ENCODE measurements at places on chromosomes 3 and 15.

- DNase-seq, result peak; percentile 61
Observed at GRCh38 chr15:82714016-82714415, 4.3 kb upstream of the AP3B2 start.

- DNase-seq, result no peak
Observed at GRCh38 chr3:62951037-62951613, 75.9 kb upstream of the CADPS start.

- DNase-seq, result no peak
Observed at GRCh38 chr15:42742149-42742548, 5.2 kb upstream of the CDAN1 start.

GRCh38 chr3:31620656-31621055 is 87.9 kb downstream of the STT3B start:
- no peak for DNase-seq

DNA sequence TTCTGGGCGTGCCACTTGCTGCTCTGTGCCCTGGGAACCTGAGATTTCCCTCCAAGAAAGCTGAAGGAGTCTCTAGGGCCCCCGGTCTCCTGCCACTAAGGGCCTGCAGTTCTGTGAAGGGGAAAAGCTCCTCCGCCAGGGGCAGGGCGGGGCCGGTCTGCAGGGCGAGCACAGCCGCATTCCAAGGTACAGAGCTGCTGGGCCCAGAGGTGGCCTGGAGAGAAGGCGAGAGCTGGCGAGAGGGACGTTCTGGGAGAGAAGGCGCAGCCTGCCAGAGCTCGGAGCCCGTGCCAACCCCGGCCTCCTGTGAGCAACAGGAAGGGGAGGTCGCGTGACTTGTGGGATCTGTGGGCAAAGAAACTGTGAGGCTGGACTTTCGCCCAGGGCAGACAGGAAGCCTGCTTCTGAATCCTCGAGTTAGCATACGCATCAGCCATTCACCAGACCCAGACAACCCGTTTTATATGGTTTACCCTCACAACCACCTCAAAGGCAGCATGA is 500.4 kb downstream of the SHQ1 start:
- peak; percentile 74 for DNase-seq

DNA sequence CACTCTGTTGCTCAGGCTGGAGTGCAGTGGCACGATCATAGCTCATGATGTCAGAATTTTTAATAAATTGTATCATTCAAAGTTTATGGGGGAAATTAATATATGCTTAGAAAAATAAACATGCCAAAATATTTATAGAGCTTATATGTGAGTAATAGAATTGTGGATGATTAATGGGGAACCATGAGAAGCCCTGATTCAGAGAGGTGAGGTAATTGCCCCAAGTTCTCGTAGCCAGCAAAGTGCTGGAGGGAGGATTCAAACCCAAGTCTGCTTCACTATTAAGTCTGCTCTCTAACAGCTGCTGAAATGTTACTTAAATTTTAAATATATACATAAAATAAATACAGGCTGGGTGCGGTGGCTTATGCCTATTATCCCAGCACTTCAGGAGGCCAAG is 26.2 kb upstream of the IGF2BP2 start:
- no peak for DNase-seq

DNA sequence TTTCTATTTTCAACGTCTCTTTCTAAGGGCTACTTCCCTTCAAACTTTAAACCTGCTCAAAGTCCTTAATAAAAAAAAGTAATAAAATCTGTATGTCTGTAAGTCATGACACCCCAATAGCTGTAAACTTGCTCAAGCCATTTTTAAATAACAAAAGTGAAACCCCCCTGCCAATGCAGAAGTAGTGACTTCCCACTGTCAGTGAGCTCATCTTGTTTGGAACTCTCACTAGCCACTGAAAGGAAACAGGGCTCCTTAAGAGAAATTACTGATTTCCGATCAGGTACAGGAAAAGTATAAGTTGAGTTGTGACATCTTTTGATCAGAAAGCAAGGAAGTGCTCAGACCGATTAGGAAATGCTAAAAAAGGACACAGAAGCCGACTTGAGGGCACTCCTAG is 27.6 kb upstream of the GPR171 start:
- no peak for DNase-seq

GRCh38 chr15:78455749-78456148 is 17.7 kb downstream of the IREB2 start:
- DNase-seq, result no peak

DNA sequence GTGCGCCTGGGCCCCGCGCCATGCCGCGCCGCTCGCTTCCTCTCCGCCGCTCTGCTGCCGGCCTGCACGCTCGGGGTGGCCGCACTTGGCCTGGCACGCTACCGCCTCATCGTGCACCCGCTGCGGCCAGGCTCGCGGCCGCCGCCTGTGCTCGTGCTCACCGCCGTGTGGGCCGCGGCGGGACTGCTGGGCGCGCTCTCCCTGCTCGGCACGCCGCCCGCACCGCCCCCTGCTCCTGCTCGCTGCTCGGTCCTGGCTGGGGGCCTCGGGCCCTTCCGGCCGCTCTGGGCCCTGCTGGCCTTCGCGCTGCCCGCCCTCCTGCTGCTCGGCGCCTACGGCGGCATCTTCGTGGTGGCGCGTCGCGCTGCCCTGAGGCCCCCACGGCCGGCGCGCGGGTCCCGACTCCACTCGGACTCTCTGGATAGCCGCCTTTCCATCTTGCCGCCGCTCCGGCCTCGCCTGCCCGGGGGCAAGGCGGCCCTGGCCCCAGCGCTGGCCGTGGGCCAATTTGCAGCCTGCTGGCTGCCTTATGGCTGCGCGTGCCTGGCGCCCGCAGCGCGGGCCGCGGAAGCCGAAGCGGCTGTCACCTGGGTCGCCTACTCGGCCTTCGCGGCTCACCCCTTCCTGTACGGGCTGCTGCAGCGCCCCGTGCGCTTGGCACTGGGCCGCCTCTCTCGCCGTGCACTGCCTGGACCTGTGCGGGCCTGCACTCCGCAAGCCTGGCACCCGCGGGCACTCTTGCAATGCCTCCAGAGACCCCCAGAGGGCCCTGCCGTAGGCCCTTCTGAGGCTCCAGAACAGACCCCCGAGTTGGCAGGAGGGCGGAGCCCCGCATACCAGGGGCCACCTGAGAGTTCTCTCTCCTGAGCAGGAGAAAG is 951 bp downstream of the GPR62 start:
- DNase-seq, result peak; percentile 58

DNA sequence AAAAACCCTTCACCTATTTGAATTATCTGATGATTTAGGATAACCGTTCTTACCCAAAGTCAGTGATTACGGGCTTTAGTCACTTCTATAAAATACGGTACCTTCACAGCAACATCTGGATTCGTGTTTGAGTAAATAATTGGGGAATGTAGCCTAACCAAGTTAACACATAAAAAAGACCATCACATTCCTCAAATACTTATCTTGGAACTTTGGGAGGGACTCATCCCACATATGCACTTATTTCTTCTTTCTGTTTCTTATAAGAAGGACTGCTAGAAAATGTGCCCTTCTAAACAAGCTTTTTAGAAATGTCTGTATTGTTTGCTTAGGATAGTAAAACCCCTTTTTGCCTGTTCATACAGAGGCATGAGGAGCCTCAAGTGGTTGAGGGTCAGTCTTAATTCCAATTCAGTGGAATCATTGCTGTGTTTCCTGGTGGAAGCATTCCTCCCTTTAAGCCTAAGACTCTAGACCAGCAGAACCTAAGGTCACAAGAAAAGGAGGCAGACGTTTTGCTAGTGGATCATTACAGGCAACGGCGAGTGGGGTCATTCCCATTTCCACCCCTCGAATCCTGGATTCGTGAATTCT is 67.5 kb downstream of the TMEM44 start:
- DNase-seq, result no peak

DNA sequence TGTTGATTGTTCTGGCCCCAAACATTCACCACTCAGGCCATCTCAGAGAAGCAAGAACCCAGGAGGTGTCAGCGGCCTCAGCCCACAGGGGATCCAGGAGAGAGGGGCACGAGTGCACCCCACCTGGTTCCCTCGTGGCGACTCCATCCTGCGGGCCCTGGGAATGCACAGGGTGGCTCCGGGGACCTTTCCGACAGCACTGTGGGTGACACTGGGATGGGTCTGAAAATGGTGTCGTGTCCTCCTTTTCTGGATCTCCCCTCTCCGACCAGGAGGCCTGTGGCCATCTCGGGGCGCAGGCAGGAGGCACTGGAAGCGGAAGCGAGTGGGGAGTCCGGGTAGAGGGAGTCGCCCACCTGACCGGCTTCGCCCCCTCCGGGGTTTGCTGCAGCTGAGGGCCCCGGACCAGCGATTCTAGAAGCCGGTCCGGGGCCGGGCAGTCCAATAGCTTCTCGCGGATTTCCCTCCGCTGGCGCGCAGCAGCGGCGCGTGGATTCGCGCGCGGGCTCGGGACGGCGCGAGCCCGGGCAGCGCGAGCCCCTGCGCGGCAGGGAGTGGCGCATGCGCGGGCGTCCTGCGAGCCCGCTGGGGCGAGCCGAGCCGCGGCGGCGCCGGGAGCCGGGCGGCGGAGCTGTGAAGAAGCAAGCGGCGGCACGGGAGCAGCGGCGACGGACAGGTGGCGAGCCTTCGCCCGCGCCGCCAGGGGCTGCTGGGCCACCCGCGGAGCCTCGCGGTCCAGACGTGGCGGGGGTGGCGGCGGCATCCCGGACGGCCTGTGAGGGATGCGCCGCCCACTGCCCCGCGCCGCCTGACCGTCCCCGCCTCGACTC is at the start of gene DOCK3:
Gene DOCK3 (plus strand): TSS at position 579 of the 830 bp plus-strand sequence. CDS start 337 bp downstream, outside the sequence.
- DNase-seq, result peak; percentile 57

DNA sequence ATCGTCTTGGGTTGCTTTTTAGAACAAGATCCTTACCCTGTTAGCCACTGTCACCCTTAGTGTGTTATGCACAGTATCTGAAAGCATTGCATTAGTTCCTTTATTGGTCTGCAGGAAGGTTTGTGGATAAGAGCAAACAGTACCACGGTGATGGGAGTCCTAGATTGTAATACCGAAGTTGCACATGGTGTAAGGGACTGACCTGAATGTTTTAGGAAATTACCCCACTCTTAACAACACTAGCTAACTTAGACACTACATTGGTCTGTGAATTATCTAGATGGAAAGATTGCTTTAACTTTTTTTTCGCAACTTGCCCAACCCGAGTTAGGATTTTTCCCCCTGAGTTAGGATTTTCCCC is 1.3 kb downstream of the STT3B start:
- DNase-seq, result no peak

GRCh38 chr15:25674913-25675312 is 188.2 kb downstream of the ATP10A start:
- DNase-seq, result no peak

- DNase-seq, result no peak
Observed at GRCh38 chr15:85600001-85600400, 194.7 kb downstream of the KLHL25 start.

Data from Calu3 (cell line).